ENCODE measurements at places on chromosomes 16 and 17.

GRCh38 chr16:72437891-72438290 lies 265.9 kb upstream of the PMFBP1 start:
- no peak for DNase-seq

- DNase-seq: no peak
These were observed 2.7 kb downstream of the TELO2 start for GRCh38 chr16:1495889-1496262.

- peak; percentile 75 for DNase-seq
These were observed 206.2 kb downstream of the PRKCB start for GRCh38 chr16:24041834-24042631.

GRCh38 chr16:3021449-3022207 lies 1.5 kb downstream of the TNFRSF12A start:
- peak; percentile 88 for DNase-seq

GRCh38 chr16:84270071-84270470 lies 24.6 kb upstream of the WFDC1 start:
- no peak for DNase-seq

GRCh38 chr16:9950658-9951057 lies 231.6 kb downstream of the GRIN2A start:
- no peak for DNase-seq

- DNase-seq: peak; percentile 94
These were observed at the start of gene CSNK1D for GRCh38 chr17:82273327-82274133. Gene CSNK1D (minus strand): TSS chr17:82273700. CDS start chr17:82273381, 319 bp downstream.

DNA sequence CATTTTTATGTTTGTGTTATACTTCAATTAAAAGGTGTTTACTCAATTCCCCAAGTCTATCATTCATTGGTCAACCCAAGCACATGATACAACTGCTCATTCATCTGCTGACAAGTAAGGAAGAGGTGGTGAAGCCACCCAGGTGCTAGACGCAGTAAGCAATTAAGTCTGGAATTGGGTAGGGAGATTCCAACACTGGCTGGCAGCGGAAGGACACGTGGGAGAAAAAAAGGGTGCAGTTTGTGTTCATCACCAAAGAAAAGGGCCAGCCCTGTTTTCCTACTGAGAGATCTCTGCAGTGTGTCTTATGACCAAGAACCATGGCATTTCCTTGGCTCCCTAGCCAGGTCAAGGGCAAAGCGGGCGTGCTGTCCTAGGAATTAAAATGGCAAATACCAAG lies 11.8 kb upstream of the ZNF23 start:
- DNase-seq: no peak

DNA sequence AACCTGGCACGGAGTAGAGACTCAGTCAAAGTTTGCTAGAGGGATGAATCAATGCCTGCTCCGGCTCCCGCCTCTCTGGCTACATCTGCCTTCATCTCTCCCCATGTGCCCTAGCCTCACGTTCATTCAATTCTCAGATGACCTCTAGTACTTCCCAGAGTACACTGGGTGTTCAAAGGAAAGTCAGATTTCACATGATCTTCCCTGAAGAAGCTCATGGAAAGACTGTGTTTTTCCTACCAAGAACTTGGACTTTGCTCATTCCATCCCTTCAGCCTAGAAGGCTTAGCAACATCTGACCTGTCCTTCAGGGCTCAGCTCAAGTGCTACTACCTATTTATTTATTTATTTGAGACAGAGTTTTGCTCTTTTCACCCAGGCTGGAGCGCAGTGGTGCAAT lies 11.1 kb upstream of the TNK1 start:
- no peak for DNase-seq

GRCh38 chr16:86517033-86517432 lies 6.7 kb downstream of the FOXF1 start:
- no peak for DNase-seq

- DNase-seq: no peak
These were observed 15.5 kb upstream of the CRK start for GRCh38 chr17:1471490-1471889.

DNA sequence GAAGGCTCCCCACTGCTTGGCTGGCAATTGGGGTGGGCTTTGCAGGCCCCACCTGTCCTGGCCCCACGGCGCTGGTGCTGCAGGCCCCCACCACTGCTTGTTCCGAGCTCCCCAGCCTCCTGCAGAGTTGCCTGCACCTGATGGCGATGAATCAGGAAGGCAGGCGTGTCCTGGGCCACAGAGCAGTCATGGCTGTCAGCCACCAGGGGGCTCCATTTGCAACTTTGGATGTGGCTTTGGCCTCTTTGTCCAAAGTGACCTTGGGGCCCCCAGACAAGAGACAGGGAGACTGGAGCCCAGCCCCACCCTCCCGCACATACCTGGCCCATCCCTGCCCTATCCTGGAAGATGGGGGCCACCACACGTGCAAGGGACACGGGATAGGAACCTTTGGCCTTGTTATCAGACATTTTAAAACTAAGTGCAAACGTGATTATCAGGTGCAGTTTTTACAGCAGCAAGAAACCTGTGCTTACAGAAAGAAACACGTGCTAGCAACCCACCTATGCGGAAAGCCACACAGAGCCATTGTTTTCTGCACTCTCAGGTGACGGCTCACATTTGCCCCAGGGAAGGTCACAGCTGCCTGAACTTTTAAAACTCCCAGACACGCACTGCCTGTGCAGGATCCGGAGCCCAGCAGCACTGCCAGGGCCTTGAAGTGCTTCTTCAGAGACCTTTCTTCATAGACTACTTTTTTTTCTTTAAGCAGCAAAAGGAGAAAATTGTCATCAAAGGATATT lies at the start of gene DNASE1:
TSS of gene DNASE1 (plus strand) at position 443 of the 743 bp plus-strand sequence. CDS start 683 bp downstream, outside the sequence.
- DNase-seq: peak; percentile 48

DNA sequence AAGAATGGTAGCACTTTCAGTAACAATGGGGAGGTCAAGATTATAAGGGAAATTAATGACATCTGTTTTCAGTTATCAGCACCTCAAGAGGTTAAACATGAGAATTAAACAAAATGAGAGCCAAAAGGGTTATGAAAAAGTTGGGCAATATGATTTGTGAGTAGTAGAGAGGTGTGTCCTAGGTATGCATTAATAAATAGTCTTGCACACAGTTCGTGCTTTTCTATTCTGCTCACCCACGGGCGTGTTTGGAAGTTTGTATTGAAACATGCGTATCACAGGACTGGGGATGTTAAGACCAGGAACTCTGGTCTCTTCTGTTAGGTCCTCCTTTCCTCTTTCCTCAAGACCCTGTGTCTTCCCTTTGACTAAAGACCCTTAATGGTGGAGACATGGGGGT lies 6.0 kb downstream of the BPTF start:
- no peak for DNase-seq

DNA sequence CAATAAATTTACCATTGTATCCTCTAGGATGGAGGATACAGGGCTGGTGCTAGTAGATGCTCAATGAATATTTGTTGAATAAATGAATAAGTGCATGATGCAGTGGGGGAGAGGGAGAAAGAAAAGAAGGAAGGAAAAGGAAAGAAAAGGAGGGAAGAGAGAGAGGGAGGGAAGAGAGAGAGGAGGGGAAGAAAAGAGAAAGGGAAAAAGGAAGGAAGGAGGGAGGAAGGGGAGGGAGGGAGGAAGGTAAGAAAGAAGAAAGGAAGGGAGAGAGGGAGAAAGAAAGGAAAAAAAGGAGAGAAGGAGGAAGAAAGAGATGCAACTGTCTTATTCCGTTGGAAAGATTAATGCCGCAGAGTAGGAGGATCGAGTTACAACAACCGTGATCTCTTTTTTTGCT lies 30.4 kb downstream of the HSBP1 start:
- DNase-seq: no peak

DNA sequence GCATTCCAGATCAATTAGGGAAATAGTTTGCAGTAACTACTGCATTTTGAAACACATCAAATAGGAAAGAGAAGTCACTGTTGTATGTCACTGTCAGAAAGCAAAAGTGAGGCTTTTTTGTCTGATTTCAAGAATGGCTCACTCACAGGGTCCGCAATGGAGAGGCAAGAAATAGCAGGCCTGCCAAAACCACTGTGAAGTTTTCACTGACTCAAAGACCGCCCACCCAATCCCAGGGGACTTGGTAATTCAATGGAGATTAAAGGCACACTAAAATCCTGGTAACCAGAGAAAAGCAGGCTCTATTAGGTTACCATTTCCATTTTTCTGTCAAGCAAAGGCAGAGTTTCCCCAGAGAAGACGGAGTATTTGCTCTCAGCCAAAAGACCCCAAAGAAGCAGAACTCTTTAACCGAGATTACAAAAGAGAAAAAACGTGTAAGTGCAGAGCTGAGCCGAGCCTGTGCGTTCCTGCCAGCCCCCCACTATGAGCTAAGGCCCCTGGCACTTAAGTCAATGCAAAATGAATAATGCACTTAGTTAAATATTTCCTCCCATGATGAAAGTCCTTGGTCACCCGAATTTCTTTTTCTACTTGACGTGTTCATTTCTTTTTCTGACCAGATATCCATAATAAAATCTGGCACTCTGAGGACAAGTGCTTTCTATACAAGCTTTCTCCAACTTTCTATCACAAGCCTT lies 57.0 kb downstream of the FOXL1 start:
- DNase-seq: no peak

DNA sequence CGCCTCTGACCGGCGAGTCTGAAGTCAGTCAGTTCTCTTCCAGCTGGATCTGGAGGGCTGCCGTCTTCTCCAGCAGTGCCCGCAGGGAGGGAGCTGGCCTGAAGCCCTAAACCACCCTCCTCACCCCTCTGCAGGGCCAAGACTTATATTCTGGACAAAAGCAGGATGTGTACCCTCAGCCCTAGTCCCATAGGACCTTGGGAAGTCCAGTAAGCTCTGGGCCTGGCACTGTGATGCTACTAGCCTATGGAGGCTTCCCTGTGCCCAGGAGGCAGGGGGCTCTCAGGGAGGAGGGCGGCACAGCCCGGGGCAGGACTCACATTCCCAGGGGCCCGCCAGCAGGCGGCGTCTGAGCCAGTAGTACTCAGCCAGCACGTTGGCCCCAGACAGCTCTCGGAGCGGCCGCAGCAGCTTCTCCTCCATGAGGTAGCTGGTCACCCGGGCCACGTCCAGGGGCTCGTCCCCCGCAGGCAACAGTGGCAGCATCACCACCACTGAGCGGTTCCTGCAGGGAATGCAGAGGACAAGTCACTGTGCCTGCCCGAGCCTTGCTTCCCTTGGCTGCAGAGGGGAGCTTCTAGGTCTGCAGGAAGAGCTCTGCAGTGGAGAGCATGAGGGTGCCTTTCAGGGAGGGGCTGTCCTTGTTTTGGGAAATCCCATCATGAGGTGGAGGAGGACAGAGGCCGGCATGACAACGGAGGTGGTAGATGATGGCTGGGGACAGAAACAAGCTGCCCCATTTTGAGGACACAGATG lies 41.7 kb downstream of the RMI2 start:
- no peak for DNase-seq

All from activated T-cell treated with anti-CD3 and anti-CD28 coated beads for 48 hours (primary cell).